ENCODE measurements at places on chromosomes 1 and 21. TPM values are rescaled to one million over a fixed set of nuclear protein-coding genes. Genes with fewer than 3 reads are reported as not detected.

DNA sequence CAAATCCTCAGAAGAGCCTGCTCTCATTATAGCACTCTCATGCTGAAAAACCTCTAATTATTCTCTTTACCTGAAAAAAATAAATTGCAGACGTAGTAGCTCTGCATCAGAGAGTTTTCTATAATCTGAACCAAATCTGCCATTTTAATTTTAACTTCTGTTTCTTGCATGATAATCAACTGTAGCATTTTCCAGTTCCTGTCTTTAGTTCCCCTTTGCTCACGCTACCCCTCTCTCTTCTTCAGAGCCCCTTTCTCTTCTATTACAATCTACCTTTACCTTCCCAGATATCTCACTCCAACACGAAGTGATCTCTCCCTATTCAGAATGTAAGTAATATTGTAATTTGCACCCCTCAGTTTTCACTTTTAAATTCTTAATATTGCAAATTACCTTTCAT, 31.4 kb downstream of the FMO1 start:
- DNase-seq = no peak

- no peak for DNase-seq
These were observed 37.5 kb downstream of the TRAPPC10 start for GRCh38 chr21:44049606-44050005.

- DNase-seq = no peak
These were observed 5.4 kb downstream of the CDKN2C start for GRCh38 chr1:50975436-50975835.

DNA sequence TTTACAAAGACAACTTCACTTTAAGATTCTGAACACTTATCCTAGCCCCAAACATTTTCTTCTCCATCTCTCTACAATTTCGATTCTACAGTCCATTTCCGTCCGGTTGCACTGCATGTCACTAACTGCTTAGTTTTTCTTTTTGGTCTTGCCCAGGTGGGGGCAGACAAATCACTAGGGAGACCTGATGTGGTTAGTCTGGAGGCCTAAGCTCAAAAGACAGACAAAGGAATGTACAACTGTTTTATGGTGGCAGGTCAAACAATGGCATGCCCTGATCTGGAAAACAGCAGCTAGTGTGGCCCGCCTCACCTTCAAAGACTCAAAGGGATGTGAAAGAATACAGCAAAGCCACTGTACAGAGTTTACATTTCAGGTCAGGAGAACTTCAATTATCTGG, 3.8 kb downstream of the ETV3 start:
- no peak for DNase-seq

DNA sequence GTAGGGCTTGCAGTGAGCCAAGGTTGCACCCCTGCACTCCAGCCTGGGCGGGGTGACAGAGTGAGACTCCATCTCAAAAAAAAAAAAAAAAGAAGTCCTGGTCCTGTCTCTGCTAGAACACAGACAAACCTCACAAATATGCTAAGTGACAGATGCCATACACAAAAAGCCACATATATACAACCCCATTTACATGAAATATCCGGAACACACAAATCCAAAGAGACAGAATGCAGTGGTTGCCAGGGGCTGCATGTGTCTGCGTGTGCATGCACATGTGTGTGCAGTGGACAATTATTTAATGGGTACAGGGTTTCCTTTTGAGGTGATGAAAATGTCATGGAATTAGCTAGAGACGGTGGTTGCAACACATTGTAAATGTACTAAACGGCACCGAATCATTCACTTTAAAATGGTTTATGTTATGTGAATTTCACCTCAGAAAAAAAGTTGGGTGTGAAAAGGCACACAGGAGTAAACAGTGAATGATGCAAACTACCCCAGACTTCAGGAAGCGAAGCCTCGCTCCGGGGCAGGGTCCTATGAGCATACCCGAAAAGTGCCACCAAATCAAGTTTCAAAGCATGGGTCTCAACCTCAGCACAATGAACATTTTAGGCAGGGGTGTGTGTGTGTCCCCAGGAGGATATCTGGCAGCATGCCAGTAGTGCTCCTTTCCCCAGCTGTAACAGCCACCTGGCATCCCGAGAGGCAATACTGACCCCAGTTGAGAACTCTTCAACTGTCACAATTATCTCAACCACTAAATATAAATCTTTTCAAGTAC, 48.3 kb downstream of the GNB1 start:
- DNase-seq = no peak

DNA sequence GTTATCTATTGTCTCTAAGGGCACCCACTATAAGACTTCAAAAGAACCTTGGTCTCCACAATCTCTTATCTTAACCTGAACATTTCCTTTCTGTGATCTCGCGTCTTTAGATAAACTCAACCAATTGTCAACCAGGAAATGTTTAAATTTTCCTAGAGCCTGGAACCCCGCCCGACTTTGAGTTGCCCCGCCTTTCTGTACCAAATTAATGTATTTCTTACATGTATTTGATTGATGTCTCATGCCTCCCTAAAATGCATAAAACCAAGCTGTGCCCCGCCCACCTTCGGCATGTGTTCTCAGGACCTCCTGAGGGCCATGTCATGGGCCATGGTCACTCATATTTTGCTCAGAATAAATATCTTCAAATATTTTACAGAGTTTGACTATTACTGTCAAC, 5.9 kb upstream of the CXADR start:
- no peak for DNase-seq

- no peak for DNase-seq
These were observed 455.5 kb downstream of the MATN1 start for GRCh38 chr1:30267856-30268255.

DNA sequence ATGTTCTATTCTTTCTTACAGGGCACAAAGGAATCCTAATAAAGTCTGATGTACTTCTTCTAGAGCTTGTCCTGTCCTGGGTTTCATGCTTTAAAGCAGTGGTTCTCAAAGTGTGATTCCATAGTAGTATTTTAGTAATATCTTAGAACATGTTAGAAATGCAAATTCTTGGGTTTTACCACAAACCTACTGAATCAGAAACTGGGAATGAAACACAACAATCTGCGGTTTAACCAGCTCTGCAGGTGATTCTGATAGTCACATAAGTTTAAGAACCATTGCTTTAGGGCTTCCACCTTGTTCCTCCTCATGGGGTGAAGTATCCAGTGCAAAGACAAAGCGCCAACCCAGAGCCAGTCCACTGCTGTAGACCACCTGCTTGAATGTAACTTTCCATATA, 41.1 kb downstream of the NGF start:
- no peak for DNase-seq

GRCh38 chr1:58412071-58412580, 134.4 kb downstream of the OMA1 start:
- DNase-seq = no peak

- DNase-seq = no peak
These were observed 37.3 kb upstream of the MORC3 start for GRCh38 chr21:36282568-36283230.

DNA sequence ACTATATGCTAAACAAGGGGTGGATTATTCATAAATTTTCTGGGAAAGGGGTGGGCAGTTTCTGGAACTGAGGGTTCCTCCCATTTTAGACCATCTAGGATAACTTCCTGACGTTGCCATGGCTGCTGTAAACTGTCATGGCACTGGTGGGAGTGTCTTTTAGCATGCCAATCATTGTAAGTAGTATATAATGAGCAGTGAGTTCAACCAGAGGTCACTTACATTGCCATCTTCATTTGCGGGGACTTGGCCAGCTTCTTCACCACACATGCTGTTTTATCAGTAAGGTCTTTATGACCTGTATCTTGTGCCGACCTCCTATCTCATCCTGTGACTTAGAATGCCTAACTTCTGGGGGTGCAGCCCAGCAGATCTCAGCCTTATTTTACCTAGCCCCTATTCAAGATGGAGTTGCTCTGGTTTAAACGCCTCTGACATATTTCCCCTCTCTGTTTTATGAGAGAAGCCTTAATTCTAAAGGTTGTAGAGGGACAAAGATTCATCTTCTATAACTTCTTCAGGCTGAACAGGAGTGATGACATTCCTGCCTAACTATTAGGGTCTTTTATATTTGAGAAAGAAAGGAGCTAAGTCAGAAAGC, 60.4 kb downstream of the DIP2A start:
- DNase-seq = no peak

DNA sequence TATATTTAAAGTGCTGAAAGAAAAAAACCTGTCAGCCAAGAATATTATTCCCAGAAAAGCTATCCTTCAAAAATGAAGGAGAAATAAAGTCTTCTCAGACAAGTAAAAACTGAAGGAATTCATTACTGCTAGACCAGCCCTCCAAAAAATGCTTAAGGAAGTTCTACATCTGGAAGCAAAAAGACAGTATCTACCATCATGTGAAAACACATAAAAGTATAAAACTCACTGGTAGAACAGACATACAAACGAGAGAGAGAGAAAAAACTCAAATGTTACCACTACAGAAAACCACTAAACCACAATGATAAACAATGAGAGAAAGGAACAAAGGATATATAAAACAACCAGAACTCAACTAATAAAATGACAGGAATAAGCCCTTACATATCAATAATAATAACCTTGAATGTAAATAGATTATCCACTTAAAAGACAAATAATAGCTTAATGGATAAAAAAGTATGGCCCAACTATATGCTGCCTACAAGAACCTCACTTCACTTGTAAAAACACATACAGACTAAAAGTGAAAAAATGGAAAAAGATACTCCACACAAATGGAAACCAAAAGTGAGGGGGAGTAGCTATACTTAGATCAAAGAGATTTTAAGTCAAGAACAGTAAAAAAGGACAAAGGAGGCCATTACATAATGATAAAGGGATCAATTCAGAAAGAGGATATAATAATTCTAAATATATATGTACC, 22.0 kb downstream of the NSL1 start:
- DNase-seq = no peak

Gene MCOLN3
- 3.2 TPM for total RNA-seq

Gene RBP7
- total RNA-seq = 2.4 TPM

Gene RORC
- 11.9 TPM for total RNA-seq
